ENCODE measurements at places on chromosomes 6 and 20. TPM values are rescaled to one million over a fixed set of nuclear protein-coding genes. Genes with fewer than 3 reads are reported as not detected.

HMGN4 gene
- total RNA-seq, result 49.4 TPM

RAB5IF gene
- total RNA-seq, result 117 TPM

MRAP2 gene
- 0.20 TPM for total RNA-seq

HSPA12B gene
- total RNA-seq, result not detected

RALGAPB gene
- total RNA-seq, result 40.2 TPM

CST1 gene
- not detected for total RNA-seq

MCCD1 gene
- total RNA-seq, result not detected

MOXD1 gene
- total RNA-seq, result 3.5 TPM

LZTS3 gene
- 12.6 TPM for total RNA-seq

C20orf204 gene
- total RNA-seq, result 0.99 TPM

SRMS gene
- total RNA-seq, result not detected

UBD gene
- 13.2 TPM for total RNA-seq

TRIM10 gene
- total RNA-seq, result not detected

DEFB132 gene
- total RNA-seq, result not detected

FRK gene
- total RNA-seq, result 0.77 TPM

VSX1 gene
- not detected for total RNA-seq

PPP1R3G gene
- total RNA-seq, result 0.39 TPM

CST4 gene
- not detected for total RNA-seq

GPX5 gene
- total RNA-seq, result 4.3 TPM

RSPO3 gene
- total RNA-seq, result 4.5 TPM

HEY2 gene
- total RNA-seq, result 1.0 TPM

SOX18 gene
- 0.60 TPM for total RNA-seq

DSP gene
- 468 TPM for total RNA-seq

MDFI gene
- total RNA-seq, result 144 TPM

MGME1 gene
- 14.1 TPM for total RNA-seq

ITPR3 gene
- total RNA-seq, result 17.7 TPM

SLC26A8 gene
- not detected for total RNA-seq

KIFC1 gene
- total RNA-seq, result 4.2 TPM

FAM217A gene
- not detected for total RNA-seq

ULBP1 gene
- total RNA-seq, result 8.8 TPM

ZNF76 gene
- 13.5 TPM for total RNA-seq

HLA-DPA1 gene
- 0.50 TPM for total RNA-seq

OVOL2 gene
- 0.57 TPM for total RNA-seq

BAK1 gene
- 54.8 TPM for total RNA-seq

MUC22 gene
- 0.05 TPM for total RNA-seq

LY6G5C gene
- total RNA-seq, result 2.9 TPM

RIPOR2 gene
- total RNA-seq, result 0.29 TPM

EPPIN gene
- total RNA-seq, result not detected

GPR6 gene
- not detected for total RNA-seq

TFAP2C gene
- 2.2 TPM for total RNA-seq

CCDC167 gene
- 24.0 TPM for total RNA-seq

NFATC2 gene
- total RNA-seq, result 3.9 TPM

Data from astrocyte (in vitro differentiated cells and primary cell).